ENCODE measurements at places on chromosomes 7 and 10.

- no peak for DNase-seq
Observed at GRCh38 chr10:30705101-30705624, 75.6 kb upstream of the LYZL2 start.

GRCh38 chr10:31149835-31150512 lies 118.3 kb upstream of the ZNF438 start:
- no peak for DNase-seq

DNA sequence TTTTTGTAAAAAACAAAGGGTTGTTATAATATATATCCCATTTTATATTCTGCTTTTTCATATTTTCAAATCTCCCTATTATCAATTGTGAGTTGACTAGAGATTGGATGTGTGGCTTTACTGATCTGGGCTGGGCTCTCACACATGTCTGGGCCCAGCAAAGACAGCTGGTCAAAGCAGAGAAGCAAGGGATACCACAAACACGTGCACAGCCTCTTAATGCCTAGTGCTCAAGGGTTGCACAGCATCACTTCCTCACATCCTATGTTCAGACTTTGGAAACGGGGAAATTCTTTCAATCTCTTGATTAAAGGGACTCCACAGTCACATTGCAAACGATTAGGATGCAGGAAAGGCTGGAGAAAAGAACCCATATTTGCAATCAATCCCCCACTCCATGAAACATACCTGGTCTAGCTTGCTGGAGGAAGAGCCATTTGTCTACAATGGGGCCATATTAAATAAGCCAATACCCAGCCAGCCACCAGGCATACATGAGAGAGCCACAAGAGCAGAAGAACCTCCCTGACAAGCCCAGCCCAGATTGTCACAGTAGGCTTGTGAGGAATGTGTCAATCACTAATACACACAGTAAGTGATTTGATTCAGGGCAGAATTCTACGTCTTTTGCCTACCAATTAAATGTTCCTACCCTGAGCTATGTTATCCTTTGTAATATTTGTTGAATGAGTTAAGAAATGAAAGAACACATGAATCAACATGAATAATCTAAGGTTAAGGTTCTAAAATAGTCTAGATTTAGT lies 431.2 kb downstream of the TNS3 start:
- DNase-seq = no peak

GRCh38 chr10:55495555-55495954 lies 694.5 kb upstream of the PCDH15 start:
- no peak for DNase-seq

DNA sequence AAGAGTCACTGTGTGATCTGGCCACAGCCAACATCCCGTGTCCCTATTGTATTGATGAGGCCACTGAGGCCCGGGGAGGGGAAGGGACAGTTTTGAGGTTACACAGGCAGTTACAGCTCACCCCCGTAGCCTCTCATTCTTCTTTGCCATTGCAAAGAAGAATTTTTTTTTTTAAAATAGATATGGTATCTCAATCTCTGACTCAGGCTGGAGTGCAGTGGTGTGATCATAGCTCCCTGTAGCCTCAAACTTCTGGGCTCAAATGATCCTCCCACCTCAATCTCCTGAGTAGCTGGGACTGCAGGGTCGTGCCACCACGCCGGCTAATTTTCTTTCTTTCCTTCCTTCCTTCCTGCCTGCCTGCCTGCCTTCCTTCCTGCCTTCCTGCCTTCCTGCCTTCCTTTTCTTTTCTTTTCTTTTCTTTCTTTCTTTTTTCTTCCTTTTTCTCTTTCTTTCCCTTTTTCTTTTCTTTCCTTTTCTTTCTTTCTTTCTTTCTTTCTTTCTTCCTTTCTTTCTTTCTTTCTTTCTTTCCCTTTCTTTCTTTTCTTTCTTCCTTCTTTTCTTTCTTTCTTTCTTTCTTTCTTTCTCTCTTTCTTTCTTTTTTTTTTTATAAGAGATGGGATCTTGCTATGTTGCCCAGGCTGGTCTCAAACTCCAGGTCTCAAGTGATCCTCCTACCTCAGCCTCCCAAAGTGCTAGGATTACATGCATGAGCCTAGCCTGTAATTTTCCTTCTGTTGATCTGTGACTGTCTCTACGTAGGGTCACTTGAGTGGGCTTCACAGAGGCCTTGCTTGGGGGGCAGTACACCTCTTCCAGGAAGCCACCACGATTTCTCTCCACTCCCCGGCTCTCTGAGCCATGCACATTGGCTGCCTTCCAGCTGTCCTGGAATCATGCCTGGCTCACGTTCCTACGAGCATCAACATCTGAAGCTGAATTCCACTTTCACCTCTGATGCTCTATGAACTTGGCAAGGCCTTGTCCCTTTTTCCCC lies 31.3 kb downstream of the TMEM270 start:
- no peak for DNase-seq

- no peak for DNase-seq
Observed at GRCh38 chr7:151715666-151716315, 161.1 kb downstream of the PRKAG2 start.

GRCh38 chr7:105985229-105985628 lies 22.2 kb downstream of the CDHR3 start:
- DNase-seq = no peak

DNA sequence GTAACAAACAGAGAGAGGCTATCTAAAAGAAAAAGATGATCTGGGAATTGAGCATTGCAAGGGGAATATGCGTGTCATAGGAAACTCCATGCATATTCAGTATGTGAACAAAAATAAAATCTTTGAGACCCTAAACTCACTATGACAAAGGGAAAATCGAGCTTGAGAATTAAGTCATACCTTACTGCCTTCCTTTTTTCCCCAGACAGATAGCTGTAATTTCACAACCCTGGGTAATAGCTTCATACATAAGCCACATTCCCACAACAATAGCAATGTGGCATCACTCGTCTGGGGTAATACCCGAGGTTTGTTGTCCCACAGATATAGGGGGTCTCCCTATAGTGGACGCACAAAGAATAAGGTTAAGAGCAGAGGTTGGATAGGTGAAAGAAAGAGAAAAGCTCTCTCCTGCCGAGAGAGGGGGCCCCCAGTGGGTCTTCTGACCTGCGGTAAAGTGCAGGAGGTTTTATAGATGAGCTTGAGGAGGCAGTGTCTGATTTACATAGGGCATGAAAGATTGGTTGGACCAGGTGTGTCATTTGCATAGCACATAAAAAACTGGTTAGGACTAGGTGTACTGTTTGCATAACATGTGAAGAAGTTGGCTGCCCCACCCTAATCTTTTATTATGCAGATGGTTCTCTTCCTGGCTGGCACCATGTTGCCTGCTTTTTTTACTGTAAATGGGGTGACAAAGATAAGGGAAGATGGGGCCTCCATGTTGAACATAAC lies 11.6 kb downstream of the CYP3A43 start:
- DNase-seq = no peak
